ENCODE measurements at places on chromosomes 2 and 18. TPM values are rescaled to one million over a fixed set of nuclear protein-coding genes. Genes with fewer than 3 reads are reported as not detected.

CNDP2 gene
- total RNA-seq = 128 TPM

MC2R gene
- total RNA-seq = not detected

CYBRD1 gene
- 18.4 TPM for total RNA-seq

TDRD15 gene
- total RNA-seq = not detected

XIRP2 gene
- 6.5 TPM for total RNA-seq

HOXD8 gene
- total RNA-seq = 14.2 TPM

FSIP2 gene
- total RNA-seq = 0.82 TPM

TM4SF20 gene
- total RNA-seq = not detected

RTTN gene
- total RNA-seq = 8.9 TPM

REV1 gene
- 36.0 TPM for total RNA-seq

IL1R2 gene
- total RNA-seq = not detected

VWA3B gene
- not detected for total RNA-seq

KLHL14 gene
- 0.48 TPM for total RNA-seq

NT5C1B gene
- not detected for total RNA-seq

ZNF24 gene
- 25.4 TPM for total RNA-seq

OR6B2 gene
- total RNA-seq = not detected

PRKAG3 gene
- total RNA-seq = not detected

TMEM198 gene
- total RNA-seq = 0.29 TPM

SATB2 gene
- total RNA-seq = 5.0 TPM

CASP8 gene
- 16.9 TPM for total RNA-seq

ACTG2 gene
- not detected for total RNA-seq

STK11IP gene
- total RNA-seq = 5.6 TPM

PNPT1 gene
- total RNA-seq = 14.0 TPM

ACKR3 gene
- total RNA-seq = 3.6 TPM

COLEC11 gene
- total RNA-seq = 0.29 TPM

CWC22 gene
- 13.2 TPM for total RNA-seq

SLC4A5 gene
- 0.18 TPM for total RNA-seq

ALPI gene
- not detected for total RNA-seq

CAPN14 gene
- 0.15 TPM for total RNA-seq

ASTL gene
- not detected for total RNA-seq

BOLL gene
- total RNA-seq = not detected

KDM3A gene
- total RNA-seq = 31.7 TPM

NT5DC4 gene
- total RNA-seq = not detected

PTPN18 gene
- total RNA-seq = 26.0 TPM

PCARE gene
- total RNA-seq = not detected

Measured in glomerular endothelial cell (primary cell).